ENCODE measurements at places on chromosomes 3 and 15. TPM values are rescaled to one million over a fixed set of nuclear protein-coding genes. Genes with fewer than 3 reads are reported as not detected.

APOD gene
- total RNA-seq: 301 TPM

SHC4 gene
- total RNA-seq: 18.6 TPM

PRSS50 gene
- total RNA-seq: not detected

TMEM212 gene
- total RNA-seq: not detected

FBXW12 gene
- total RNA-seq: not detected

ZBED2 gene
- total RNA-seq: not detected

ERC2 gene
- 0.55 TPM for total RNA-seq

SPSB4 gene
- total RNA-seq: 1.0 TPM

PSTPIP1 gene
- total RNA-seq: 42.9 TPM

ABI3BP gene
- total RNA-seq: 389 TPM

ABHD2 gene
- 135 TPM for total RNA-seq

KIF23 gene
- total RNA-seq: 5.8 TPM

FGF12 gene
- 0.91 TPM for total RNA-seq

GRCh38 chr3:58792921-58793451 lies 126.4 kb upstream of the FAM3D start:
- DNase-seq: no peak

DNA sequence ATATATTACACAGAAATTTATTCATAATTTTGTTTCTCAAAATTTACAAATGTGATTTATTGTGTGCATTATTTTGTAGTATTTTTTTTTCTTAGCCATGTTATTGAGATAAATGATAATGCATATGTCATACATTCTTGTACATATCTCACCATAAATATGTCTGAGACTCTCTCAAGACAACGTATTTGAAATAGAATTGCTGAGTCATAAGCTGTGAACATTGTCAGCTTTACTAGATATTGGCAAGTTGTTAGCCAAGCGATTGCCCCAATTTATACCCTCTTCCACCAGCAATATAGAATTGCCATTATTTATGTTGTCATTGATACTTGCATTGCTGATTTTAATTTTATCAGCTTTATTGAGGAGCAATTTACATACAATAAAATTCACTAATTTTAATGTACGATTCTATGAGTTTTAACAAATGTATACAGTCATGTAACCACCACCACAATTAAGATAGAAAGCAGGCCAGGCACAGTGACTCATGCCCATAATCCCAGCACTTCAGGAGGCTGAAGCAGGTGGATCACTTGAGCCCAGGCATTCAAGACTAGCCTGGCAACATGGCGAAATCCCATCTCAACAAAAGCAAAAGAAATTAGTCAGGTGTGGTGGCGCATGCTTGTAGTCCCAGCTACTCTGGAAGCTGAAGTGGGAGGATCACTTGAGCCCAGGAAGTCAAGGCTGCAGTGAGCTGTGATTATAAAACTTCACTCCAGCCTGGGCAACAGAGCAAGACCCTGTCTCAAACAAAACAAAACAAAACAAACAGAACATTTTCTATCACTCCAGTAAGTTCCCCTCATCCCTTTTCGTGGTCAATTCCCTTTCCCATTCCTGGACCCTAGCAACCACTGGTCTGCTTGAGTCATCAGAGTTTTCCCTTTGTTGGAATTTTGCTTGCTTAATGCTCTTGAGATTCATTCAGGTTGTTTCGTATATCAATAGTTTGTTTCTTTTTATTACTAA lies 373.1 kb downstream of the MFSD1 start:
- no peak for DNase-seq

GRCh38 chr3:31979001-31979697 lies 1.9 kb downstream of the OSBPL10 start:
- no peak for DNase-seq

- no peak for DNase-seq
Measured at GRCh38 chr3:183122257-183122932, 23.1 kb upstream of the MCCC1 start.

- no peak for DNase-seq
Measured at GRCh38 chr15:66937588-66937987, 127.8 kb upstream of the SMAD3 start.

GRCh38 chr3:37646865-37647264 lies 214.8 kb upstream of the CTDSPL start:
- DNase-seq: no peak

DNA sequence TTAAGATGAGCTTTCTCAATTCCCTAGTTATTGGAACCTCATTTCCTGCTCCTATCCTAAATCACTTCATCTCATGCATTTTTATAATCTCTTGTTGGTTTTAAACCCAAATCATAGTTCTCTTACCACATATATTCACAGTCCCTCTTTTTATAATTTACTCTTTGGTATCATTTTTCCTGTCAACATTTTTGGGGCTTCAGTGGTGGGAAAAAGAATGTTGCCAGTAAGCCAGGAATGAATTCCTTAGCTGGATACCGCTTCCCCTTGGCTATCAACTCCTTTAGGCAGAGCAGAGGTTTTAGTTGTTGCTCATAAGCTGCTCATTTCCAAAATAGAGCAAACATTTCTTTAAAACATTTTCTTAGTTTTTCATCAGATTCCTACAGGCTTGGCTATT lies 112.3 kb downstream of the GALK2 start:
- DNase-seq: no peak

- DNase-seq: no peak
Measured at GRCh38 chr3:141643796-141644195, 94.3 kb upstream of the RNF7 start.

DNA sequence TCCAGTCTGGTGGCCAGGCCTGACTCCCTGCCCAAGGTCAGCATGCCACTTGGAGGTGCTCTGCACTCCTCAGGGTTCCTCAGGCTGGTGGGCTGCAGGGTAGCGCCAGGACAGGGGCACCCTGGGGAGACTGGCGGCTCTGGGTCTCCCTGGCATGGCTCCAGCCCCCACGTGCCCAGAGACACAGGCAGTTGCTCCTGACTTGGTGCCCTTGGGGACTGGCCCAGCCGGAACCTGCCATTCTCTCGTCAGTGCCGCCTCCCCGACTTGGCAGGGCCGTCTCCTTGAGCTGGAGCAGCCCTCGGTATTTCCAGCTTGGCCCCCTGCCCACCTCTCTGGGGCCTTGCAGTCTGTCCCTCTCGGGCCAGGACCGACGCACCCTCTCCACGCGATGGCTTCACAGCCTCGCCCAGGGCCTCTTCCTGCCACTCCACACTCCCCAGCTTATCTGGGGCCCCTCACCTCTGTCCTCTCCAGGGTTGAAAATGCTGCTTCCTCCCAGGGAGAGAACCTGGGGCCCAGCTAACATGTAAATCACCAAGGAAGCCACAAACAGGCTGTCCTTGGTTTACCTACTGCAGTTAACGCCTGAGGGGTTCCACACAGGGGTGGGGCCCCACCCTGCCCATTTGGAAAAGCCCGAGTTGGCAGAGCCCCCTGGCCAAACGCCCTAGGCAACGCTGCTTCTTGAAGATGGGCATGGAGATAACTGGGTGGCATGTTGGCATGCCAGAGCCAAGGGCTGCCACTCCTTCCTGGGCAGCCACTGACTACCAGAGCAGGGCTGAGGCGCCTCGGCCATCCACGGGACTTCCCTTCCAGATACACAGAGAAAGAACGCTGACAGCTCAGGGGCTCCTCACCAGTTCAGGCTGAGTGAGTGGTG lies 61.4 kb downstream of the SMAD6 start:
- DNase-seq: peak; percentile 96

DNA sequence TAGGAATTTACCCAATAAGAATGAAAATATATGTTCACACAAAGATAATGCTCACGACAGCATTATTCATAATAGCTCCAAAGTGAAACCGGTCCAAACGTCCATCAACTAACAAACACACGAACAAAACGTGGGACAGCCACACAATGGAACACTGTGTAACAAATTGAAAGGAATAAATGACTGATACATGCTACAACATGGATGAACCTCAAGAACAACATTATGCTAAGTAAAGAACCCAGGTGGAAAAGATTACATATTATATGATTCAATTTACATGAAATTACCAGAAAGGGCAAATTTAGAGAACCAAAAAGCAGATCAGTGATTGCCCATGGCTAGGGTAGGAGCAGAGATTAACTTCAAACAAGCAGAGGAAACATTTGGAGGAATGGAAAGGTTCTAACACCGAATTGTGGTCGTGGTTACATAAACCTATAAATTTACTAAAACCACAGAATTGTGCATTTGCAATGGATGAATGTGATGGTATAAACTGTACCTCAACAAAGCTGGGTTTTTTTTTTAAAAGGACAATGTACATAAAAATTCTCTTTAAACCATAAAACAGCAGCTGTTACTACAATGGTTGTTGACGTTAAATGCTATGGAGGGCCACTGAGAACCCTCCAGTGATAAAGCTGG lies 76.3 kb downstream of the XXYLT1 start:
- no peak for DNase-seq

DNA sequence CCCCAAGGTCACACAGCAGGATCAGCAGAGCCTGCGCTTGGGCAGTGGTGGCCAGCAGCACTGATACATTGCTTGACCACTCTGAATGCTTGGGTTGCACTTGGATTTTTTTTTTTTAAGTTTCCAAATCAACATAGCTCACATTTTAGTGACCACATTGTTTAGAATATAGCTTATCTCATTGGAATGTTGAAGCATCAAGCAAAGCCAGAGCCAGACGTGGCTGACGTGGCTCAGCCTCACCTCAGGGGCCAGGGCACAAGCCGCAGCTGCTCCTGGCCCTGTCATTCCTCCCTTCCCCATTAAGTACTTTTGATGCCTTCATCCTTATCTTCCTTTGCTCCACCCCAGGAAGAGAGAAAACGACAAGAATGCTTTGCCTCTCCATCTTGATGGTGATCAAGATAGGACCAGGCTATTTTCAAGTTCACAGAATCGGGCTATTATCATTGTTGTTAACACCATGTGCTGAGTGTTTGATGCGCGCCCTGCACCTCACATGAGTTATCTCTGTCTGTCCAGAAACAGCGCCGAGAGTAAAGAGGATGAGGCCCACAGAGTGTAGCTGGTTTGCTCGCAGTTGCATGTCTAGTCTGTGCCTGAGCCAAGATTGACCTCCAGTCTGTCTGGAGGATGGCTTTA lies 75.8 kb downstream of the AAGAB start:
- DNase-seq: peak; percentile 66

GRCh38 chr3:98406034-98406433 lies 15.6 kb downstream of the OR5K3 start:
- DNase-seq: no peak

DNA sequence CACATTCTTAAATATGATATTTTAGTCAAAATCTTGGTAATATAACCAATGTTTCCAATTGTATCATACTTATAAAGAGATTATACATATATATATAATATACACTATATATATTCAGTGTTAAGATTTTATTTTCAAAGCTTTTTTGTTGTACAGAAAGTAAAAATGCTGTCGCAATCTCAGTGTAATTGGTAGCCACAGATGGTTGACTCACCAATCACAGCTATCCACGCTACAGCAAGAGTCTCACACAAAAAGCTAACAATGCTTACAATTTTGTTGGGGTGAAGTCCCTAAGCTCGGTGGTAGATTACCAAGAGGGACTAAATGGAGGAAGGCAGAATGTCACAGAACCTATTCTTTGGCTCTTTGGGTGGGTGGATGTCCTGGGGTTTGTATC lies 16.9 kb upstream of the CFAP161 start:
- no peak for DNase-seq

DNA sequence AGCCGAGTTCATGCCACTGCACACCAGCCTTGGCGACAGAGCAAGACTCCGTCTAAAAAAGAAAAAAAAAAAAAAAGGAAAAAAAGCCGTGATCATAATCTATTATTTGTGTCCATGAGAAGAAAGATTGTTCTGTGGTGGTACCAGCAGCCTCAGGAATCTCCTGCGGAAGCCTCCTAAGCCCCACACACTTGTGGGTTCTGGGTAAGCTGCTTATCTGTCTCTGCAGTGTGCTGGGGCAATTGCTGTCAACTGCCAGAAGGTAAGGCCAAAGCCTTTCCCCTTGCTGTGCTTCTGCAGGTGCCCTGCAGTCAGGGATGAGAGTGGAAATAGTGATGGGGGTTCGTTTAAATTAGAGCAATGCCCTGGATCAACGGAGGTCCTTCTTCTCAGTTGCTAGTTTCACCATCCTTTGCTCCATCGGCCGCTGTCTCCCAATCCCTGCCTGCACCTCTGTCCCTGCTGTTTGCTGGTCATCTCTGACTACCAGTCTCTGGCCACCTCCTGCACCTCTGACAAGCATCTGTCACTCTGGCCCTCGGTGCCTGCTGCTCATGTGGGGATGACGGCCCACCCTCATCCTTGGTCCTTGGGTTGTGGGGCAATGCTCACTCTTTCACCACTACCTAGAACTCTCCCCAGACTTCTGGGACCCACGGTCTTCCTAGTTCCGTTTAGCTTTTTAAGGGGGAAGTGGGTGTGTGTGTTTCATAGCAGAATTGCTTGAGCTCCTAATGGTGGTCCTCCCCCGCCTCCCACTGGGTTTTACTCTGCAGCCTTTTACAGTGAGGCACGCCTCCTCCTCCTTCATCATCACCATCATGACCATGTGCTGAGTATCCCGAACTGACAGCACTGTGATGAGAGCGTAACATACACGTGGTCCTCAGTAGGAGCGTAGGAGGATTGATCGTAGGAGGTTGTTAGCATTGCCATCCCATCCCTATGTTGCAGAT lies 25.5 kb downstream of the CHRD start:
- peak; percentile 63 for DNase-seq

DNA sequence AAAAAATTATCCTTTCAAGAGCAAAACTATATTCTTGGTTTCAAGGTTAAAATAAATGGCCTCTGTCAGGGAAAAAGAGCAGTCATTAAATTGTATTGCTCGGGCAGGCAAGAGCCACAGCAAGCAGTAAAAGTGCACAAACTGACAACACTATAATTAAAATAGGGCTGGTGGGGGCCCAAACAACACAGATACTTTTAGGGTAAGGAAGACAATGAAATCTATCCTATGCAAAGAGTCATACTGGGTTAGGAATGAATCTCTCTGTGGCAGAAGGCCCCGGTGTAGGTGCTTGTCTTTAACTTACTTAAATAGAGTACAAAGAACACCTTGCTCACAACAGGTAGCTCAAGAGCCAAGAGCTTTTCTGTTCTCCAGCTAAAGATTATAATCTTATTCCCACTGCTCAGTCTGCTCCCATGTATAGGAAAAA lies 94.7 kb downstream of the DLG1 start:
- DNase-seq: no peak

GRCh38 chr3:41684797-41685735 lies 276.8 kb downstream of the ULK4 start:
- DNase-seq: no peak

DNA sequence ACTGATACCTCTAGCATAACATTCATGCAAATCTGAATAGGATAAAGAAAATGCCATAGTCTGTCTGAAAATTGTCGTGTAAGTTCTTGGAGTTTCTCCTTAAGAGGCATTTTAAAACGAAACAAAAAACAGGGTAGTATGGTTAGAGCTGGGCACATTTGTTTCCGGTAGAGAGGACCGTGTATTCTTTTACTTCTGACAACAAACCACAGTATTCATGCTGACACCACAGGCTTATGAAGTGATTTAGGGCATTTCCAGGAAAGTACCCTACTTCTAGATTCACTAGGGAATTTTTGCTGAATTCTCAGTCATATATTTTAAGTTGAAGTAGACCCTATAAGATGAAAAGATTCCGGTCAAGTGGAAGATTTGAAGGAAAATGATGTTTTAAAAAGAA lies 541.3 kb downstream of the UNC13C start:
- DNase-seq: no peak

- no peak for DNase-seq
Measured at GRCh38 chr3:195537995-195538394, 5.1 kb downstream of the PPP1R2 start.
